ENCODE measurements at places on chromosomes 3 and 15.

GRCh38 chr3:194672876-194673275 lies 885 bp upstream of the LSG1 start:
- DNase-seq = no peak

DNA sequence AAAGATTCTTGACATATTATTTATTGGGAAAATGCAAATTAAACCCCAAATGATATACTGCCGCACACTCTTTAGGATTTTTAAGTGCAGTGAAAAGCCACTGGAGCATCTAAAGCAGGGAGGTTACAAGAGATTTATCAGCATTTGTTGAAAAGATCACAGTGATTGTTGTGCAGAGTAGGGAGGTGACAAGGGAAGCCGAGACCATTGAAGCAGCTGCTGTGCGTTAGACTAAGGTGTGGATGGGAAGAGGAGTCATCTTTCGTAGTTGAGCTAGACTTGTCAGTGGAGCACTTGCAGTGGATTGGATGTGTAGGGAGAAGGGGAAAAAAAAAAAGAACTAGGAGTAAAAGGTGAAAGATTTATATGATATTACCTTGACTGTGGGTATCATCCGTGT lies 854.6 kb downstream of the NTRK3 start:
- no peak for DNase-seq

DNA sequence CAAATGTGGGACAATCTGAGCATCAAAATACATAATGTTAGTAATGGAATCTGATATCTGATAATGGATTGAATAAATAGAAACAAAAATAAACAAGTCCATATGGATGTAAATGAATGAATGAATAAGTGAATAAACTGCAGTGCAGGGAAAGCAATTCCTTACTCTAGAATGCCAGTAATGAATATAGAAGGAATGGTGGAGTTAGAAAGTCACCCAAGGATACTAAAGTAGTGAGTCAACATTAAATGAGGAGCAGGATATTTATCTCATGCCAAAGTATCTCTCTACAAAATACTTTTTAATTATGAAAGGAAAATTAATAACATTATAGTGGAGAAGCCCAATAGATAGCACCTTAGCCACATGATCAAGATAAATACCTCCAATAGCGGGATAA lies 300.3 kb downstream of the FEZF2 start:
- DNase-seq = no peak

DNA sequence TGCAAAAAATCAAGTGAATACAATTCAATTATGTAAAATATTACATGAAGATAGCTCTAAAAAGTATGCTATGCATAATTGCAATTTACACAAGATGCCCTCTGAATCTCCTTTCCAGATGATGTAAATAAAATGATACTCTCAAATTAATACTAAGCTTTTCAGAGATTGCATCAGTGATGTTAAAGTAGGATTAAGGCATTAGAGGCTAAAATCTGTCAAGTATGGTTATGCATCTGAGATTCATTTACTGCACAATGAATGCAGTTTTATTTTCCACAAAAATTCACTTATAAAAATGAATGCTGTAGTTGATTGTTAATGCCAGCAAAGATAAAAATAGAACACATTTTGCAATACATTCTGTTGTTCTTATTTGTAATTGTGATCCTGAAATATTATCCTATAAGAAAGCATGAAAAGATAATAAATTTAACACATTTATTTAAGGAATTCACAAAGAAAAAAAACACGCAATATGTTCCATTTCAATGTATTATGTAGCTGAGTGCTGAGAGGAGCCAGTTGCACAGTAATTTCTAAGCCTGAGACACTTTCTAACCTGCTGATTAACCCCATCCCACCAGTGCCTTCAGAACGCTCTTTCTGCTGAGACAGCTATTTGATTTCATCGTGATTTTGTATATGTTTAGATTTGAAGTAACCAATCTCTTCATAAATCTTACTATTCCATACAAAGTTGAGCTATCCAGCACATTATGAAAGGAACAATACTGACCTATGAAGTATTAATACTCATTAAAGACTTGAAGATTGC lies 224.4 kb downstream of the CADM2 start:
- DNase-seq = no peak

DNA sequence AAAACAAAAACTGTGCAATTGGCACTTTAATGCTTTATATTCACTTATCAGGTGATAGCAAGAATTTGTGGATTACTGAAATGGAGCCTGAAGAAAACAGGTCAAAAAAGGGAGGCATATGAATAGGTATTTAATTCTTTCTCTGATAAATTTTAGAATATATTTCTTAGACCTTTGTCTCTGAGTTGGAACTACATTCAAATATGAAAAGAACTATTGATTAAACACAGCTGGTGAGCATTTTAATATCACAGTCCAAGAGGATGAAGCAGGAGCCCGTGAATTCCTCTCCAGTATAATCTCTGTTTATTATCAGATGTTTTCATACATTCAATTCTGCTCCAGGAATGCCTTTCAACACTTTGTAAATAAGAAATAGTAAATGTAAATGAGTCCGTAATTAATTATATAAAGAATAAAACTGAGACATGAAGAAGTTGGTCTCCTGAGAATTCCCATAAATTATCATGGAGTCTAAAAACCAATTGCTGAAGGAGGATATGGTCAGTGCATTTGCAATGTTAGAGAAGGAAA lies 86.3 kb upstream of the ARHGEF26 start:
- no peak for DNase-seq

Data from NCI-H187 treated with DMSO at 0.1 percent for 48 hours (cell line).